ENCODE measurements at places on chromosomes 3 and 15.

GRCh38 chr15:26294059-26294689 is 431.0 kb upstream of the ATP10A start:
- no peak for DNase-seq

- no peak for DNase-seq
These were observed 28.3 kb downstream of the POLR2M start for GRCh38 chr15:57734860-57735259.

GRCh38 chr3:10551821-10552630 is 46.6 kb upstream of the ATP2B2 start:
- peak; percentile 52 for DNase-seq

DNA sequence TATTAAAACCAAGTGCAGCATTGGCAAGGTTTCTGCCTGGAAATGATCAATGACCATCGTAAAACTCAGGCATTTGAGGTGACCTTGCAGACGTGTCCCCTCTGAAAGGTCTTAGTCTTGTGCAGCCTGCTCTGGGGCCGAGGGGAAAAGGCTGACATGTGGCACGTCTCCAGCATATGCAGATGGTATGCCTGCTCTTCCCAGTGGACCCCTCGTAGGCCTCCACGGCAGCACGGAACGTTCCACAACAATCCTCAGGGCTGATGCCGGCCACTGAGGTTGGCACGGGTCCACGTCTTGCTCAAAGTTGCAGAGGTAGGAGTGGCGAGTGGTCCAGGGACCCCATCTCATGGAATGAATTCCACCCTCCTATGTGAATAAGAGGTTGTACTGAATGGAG is 247.5 kb upstream of the LYSMD4 start:
- no peak for DNase-seq

GRCh38 chr3:13844286-13844685 is 35.6 kb downstream of the WNT7A start:
- no peak for DNase-seq

GRCh38 chr3:133573629-133574194 is at the start of gene CDV3:
TSS of gene CDV3 (plus strand) at chr3:133573686. CDS start at chr3:133574045, 359 bp downstream.
- peak; percentile 42 for DNase-seq

- no peak for DNase-seq
These were observed 236.9 kb downstream of the NTRK3 start for GRCh38 chr15:88019656-88020055.

DNA sequence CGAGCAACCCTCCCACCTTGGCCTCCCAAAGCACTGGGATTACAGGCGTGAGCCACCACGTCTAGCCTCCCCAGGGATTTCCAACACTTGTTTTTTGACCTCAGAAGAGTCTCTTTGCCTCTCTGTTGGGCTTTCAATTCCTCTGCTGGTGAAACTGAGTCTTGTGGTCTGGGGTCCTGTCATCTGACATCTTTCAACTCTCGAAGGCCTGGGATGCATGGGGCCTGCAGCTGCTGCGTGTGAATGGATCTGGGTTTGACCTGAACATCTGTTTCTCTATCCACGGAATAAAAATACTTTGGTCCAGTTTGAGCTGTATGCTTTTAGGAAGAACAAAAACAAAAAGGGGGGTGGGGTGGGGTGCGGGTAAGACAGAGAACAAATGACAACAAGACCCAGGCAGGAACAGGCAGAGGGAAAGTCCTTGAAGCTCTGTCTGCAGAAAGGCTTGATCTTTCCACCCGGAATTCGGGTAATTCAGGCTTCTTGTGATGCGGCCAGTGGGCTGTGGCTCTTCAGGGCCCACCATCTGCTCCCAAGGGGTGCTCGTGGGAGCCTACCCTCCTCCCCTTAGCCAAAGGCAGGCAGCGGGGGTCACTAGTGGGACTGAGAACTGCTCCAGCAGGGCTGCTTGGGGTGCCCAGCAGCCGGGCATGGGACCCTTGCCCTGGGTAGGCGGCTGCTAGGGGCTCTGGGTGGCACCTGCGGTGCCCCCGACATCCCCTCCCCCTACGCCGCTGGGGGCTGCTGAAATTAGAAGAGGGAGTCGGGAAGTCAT is 71.5 kb downstream of the SLC12A8 start:
- DNase-seq, result no peak

DNA sequence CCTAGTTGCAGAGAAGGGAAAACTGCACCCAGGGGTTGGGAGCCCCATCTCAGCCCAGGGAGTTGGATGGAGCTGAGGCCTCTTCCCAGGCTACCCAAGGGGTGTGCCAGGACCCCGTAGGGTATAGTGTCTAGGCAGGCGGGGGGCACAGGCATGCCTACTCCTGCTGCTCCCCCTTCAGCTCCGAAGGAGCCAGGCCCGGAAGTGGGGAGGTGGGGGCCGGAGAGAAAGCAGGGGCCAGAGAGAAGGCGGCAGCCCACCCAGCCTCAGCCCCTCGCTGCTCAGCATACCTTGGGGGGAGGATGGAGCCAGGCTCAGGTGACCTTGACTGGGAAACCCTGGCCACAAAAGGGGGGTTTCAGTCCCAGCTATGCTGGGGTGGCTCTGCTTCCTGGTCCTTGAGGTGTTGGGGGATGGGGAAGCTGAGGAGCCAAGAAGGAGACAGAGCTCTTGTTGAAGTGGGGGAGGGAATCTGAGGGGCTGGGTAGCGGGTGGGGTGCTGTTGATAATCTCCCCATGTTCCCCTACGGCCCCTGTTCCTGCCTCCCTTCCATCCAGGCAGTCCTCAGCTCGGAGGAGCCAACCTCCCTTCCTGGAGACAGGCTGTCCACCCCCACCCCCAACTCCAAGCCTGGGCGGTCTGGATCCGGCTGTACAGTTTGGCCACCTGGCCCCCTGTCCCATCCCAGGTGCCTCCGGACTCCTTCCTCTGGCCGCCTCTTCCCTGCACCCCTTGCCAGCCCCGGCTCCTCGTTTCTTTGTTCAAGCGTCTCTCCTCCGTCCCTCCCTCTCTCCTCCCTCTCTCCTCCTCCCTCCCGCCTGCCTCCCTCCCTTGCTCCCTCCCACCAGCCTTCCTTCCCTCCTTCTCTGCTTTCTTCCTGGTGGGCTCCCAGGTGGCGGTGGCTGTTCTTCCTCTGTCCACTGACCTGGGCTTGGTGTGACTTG is 1.7 kb downstream of the SEMA3F start:
- DNase-seq, result no peak

DNA sequence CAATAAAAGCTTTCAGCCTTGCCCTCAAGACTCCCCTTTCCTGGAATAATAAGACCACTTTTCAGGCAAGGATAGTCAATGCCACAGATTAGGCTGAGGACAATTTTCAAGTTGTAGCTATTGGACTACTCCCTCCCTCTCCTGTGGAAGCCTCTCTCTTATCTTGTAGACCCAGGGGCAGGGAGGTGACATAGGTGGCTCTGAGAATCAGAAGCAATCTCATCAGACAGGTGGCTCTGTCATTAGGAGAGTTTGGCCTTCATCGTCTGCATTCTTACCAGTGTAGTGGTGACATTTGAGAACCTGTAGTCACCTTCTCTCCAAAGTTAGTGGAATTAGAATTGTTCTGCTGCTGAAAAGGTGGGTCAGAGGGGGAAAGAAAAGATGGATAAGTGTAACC is 80.0 kb downstream of the LARS2 start:
- no peak for DNase-seq

GRCh38 chr3:83625261-83625660 is 1333.5 kb upstream of the CADM2 start:
- no peak for DNase-seq

GRCh38 chr15:44296625-44297524 is 8.4 kb downstream of the GOLM2 start:
- no peak for DNase-seq

DNA sequence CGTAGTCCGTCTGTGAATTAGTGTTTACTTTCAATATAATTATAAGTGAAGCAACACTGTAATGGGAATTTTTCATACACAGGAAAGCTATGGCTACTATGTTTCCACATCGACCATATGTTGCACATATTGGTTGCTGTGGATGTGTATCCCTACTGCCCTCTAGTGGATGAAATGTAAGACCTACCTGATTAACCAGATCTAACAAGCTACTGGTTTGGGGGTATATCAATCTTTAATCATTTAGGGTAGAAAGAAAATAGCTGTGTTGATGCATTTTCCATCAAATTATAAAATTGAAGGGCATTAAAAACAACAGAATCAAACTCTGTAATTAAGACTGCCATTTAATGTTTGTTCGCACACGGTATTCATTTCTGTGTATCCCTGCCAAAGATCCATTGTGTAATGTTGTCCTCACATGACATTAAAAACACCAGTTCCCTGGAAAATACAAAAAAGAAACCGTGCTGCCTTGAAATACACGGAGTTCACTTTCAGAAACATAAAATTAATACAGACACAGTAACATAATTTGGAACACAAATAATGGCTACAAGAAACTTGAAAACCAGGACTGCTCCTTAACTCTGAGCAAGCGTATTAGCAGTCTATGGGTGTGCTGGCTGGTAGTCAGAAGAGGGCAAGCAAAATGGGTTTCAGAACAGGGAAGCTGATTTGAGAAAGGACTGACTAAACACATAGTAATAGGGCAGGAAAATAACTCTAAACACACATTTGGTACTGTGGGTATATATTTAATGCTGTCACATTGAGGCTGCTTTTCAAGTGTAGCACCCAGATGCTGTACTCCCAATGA is 125.1 kb downstream of the TIGIT start:
- DNase-seq, result no peak

- no peak for DNase-seq
These were observed 18.6 kb upstream of the SLC2A2 start for GRCh38 chr3:171044835-171045793.

DNA sequence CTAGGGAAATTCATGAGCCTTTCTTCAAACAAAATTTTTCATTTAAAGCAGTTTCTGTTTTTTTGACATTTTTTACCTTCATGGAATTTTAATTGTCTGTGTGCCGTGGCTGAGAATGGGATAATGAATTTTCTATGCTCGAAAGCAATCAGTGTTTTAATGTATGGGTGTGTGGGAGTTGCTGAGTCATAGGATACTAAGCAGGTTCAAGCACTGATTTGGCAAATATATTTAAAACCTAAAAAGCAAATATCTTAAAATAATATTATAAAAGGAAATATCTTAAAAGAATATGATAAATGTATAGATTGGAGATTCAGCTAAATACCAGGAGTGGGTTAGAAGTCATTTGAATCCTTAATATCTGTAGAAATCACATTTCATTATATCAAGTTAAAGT is 173.6 kb upstream of the LRRFIP2 start:
- DNase-seq, result no peak

- no peak for DNase-seq
These were observed 381.2 kb downstream of the WDR72 start for GRCh38 chr15:53378096-53378800.

- no peak for DNase-seq
These were observed 36.2 kb upstream of the COL6A6 start for GRCh38 chr3:130480736-130481135.

DNA sequence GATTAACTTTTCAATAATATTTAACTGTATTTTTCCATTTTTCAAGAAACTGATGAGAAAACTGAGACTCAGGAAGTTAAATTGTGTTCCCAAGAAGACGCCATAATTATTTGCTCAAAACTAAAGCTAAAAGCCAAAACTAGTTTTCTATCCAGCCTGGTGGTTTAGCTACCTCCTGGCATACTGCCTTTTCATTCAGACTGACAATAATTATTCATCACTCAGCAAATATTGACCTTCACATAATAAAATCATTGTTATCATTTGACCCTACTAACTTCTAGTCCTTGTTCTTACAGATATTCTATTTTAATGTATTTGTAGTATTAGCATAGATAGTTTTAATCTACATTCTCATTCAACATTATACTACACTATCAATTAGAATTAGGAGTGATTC is 210.6 kb upstream of the GADL1 start:
- DNase-seq, result no peak

DNA sequence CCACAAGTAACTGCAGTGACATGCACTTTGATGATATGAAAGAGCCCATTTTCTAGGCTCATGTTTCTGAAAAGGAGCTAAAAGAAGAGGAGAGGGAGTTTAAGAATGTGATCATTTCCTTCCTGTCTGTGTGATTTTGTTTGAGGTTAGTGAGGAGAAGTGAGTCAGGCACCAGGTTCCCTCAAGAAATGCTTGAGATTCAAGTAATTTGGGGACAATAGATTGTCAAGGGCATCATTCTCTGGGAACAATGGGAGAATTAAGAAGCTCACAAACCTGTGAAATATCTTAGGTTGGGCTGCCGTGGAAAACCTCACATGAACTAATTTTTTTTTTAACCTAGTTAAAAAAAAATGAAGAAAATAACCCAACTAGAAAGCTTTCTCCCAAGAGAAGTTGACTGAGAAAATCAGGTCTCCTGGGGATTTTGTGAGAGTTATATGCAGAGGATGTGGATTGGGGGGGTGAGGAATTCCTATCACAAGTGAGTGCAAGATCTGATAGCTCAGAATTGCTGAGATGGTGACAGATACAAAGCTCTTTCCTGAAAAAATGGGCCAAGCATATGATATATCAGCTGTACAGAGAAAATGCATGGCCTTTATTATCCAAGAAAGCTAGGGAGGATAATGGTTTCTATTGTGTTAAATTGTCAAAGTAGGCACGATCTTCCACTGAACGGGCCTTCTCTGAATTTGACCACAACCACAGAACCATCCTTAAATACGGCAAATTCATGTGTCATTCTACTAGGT is 203.3 kb downstream of the FEZF2 start:
- DNase-seq, result no peak

GRCh38 chr3:82973791-82974190 is 1212.3 kb upstream of the GBE1 start:
- DNase-seq, result no peak

DNA sequence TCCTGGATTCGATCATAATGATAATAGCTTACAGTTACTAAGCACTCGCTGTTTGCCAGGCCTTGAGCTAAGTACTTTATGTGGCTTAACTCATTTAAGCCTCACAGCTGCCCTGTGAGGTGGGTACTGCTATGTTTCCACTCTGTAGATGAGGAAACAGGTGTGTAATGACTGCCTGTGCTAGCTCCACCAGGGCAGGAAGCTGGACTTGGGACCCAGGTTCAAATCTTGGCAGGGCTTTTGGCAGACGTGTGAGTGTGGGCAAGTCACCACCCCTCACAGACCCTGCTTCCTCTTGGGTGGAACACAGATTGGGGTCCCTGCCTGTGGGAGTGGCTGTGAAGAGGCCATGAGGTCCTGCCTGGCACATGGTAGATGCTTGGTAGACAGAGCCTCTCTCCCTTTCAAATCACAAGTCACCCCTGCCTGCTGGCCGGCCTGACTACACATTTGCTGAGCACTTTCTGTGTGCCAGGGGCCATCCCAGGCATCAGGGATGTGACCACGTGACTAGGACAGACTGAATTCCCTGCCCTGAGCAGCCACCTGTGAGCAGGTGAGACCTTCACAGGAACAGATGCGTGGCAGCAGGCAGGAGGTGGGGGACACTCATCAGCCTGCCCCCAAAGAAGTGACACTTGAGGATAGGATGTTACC is 3.7 kb downstream of the EFCC1 start:
- DNase-seq, result no peak
